ENCODE measurements at places on chromosomes 16 and 17. TPM values are rescaled to one million over a fixed set of nuclear protein-coding genes. Genes with fewer than 3 reads are reported as not detected.

DNA sequence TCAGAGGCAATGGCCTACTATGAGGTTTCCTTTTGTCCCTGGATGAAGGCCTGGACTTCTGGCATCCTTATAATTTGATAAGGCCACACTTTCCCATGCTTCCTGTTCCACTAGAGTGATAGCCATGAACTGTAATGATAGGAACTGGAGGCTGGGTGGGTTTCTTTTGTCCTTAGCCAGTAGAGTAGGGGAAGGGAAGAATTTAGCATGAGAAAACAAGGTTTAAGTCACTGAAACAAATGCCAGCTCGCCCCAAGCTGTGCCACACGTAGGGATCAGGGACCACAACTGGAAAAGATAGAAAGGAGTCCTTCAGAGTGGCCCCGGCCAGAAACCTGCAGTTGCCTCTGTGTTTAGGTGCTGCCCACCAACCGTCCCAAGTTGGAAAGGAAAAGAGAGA is 80.9 kb upstream of the C17orf78 start:
- DNase-seq, result no peak
- H3K36me3 ChIP-seq, result no peaks in the 10 kb centered on the region
- H3K27me3 ChIP-seq, result no peaks in the 10 kb centered on the region
- H3K4me1 ChIP-seq, result no peaks in the 10 kb centered on the region

MYO15A gene
- total RNA-seq, result 0.76 TPM

DNA sequence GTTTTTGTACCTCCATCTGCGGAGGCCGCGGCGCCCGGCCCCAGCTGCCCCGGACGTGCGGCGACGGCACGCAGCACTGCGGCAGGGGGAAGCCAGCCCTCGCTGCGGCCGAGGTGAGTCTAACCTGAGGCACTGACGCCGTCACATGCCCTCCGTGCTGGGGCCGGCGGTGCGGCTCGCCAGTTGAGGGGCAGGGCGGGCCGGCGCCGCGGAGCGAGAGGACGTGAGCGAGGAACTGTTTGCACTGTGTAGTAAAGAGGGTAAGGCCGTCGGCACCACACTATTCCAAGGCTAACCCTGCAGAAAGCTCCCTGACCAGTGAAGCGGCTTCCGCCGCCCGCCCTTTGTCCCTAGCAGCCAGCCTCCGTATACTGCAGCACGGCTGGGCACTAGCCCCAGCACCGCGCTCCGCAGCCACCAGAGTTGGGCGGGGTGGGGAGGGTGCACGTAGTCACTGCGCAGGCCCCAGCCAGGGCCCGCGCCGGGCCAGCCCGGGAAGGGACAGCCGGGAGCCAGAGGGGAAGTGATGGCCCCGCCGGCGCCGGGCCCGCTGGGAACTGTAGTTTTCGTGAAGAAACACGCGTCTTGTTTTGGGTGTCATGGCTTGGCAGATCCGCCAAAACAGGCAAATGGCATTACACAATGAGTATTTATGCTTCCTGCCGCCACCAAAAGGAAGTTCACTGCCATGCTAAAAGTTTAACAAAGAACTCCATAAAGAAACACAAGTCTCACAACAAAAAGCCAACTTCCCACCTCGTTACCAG is 580 bp upstream of the KANSL1 start:
- no peaks in the 10 kb centered on the region for H3K36me3 ChIP-seq
- no peaks in the 10 kb centered on the region for H3K27me3 ChIP-seq
- DNase-seq, result peak; percentile 95
- peak overlapping the region; percentile 96 for H3K4me3 ChIP-seq
- peaks cover 39% of the 10 kb centered on the region for H3K4me1 ChIP-seq
- H3K27ac ChIP-seq, result peak overlapping the region; percentile 100

DNA sequence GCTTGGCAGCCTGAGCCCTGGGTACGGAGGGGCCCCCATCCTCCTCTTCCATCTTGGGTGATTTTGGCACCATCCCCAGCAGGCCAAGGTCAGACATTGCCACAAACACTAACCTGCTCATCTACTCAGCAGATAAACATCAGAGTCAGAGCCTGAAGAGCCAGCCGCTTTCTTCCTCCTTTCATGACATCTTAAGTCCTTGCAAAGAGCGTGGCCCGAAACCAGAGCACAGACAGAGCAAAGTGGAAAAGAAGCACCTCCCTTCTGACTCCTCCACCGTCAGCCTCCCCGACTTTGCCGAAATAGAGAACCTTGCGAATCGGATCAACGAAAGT is 60.4 kb upstream of the RPH3AL start:
- H3K36me3 ChIP-seq, result peaks cover 5% of the 10 kb centered on the region
- no peaks in the 10 kb centered on the region for H3K27me3 ChIP-seq
- no peak for DNase-seq
- H3K27ac ChIP-seq, result peak overlapping the region; percentile 69
- H3K4me3 ChIP-seq, result peak overlapping the region; percentile 68
- H3K4me1 ChIP-seq, result peaks cover 63% of the 10 kb centered on the region

DNA sequence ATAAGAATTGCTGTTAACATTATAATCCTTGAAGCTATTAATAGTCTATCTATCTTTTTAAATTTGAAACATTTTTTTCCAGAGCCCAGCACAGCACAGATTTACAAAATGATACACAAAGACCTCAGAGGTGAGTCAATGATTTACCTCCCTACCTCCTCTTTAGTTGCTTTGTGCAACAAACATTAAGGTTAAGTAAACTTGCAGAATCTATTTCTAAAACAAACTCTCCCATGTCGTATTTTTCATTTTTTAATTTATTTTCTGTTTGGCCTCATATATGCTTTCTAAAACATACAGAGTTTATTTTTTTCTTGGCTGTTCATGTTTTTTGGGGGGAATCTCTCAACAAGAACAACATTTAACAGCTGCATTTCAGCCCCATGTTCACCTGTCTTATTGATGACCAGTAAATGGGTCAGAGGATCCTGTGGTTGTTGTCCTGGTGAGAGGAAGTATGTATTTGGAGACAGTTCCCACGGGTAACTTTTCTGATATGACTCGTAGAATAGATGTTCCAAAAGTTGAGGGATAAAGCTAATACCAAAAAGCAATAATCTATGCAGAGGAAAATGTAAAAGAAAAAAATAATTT is 42.6 kb downstream of the ABCA9 start:
- H3K36me3 ChIP-seq, result no peaks in the 10 kb centered on the region
- DNase-seq, result no peak
- no peaks in the 10 kb centered on the region for H3K27me3 ChIP-seq

NUBP1 gene
- total RNA-seq, result 17.5 TPM

GRCh38 chr17:66786107-66786506 is 48.8 kb upstream of the CACNG5 start:
- H3K36me3 ChIP-seq, result peaks cover 47% of the 10 kb centered on the region
- H3K4me3 ChIP-seq, result no peak overlapping the region
- no peak for DNase-seq
- no peak overlapping the region for H3K27ac ChIP-seq
- H3K4me1 ChIP-seq, result no peaks in the 10 kb centered on the region

- H3K36me3 ChIP-seq, result no peaks in the 10 kb centered on the region
- no peaks in the 10 kb centered on the region for H3K27me3 ChIP-seq
- no peak for DNase-seq
- no peak overlapping the region for H3K27ac ChIP-seq
Measured at GRCh38 chr17:73878923-73879322, 234.7 kb upstream of the SDK2 start.

GRCh38 chr17:17983776-17984175 is 11.1 kb downstream of the DRC3 start:
- no peak for DNase-seq
- H3K27ac ChIP-seq, result no peak overlapping the region
- no peaks in the 10 kb centered on the region for H3K36me3 ChIP-seq

DNA sequence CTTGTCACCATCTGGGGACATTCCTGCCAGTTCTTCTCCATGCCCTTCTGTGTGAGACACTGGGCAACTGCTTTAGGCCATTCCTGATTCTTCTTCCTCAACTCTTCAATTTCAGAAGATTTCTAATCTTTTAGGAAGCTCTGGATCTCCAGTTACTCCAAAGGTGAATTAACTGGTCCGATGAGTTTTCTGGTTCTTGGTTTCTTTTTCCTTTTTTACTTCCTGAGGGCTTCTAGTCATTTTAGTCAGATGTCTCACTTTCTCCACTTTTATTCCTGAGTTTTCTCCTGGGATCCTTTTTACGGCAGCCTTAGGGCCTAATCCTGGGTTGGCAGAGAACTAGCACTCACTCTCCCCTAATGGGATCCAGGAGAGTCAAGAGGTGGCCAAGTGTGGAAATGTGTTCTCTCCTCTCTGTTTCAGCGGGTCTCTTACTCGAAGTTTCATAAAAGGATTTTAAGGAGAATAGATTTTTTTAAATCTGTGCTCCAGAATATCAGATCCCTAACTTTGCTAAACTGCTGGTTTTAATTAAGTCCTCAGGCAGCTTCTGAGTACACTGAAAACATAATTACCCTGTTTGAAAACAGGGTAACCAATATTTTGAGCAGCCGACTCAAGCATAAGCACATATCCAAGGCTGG is 107.6 kb downstream of the RMI2 start:
- H3K4me3 ChIP-seq, result no peak overlapping the region
- no peaks in the 10 kb centered on the region for H3K27me3 ChIP-seq
- no peaks in the 10 kb centered on the region for H3K36me3 ChIP-seq
- DNase-seq, result no peak
- H3K4me1 ChIP-seq, result no peaks in the 10 kb centered on the region

DNA sequence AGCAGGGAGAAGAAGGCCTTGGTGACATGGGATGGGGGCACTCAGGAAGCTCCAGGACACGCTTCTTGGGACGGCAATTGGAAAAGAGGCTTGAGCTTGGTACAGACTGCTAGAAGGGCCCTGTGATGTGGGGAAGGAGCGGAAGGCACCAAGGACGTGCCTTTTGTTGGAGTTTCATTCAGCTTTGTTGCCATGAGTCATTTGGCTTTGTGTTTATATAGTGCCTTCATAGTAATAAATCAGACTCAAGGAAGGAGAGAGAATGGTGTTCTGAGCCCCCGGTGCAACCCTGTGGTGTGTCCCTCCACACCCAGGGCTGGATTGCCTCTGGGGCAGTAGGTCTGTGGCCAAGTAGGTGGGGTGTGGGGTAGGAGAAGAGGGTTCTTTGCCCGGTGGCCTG is 7.4 kb upstream of the TBX4 start:
- H3K27ac ChIP-seq, result no peak overlapping the region
- no peaks in the 10 kb centered on the region for H3K4me1 ChIP-seq
- no peak for DNase-seq
- no peak overlapping the region for H3K4me3 ChIP-seq
- H3K27me3 ChIP-seq, result peaks cover 41% of the 10 kb centered on the region
- no peaks in the 10 kb centered on the region for H3K36me3 ChIP-seq

- DNase-seq, result no peak
- no peak overlapping the region for H3K27ac ChIP-seq
- no peaks in the 10 kb centered on the region for H3K4me1 ChIP-seq
- no peak overlapping the region for H3K4me3 ChIP-seq
Measured at GRCh38 chr17:21297026-21297520, 12.6 kb downstream of the MAP2K3 start.

AOC2 gene
- 2.8 TPM for total RNA-seq

TAOK2 gene
- 55.9 TPM for total RNA-seq
